ENCODE measurements at places on chromosomes 5 and 9.
A peak's percentile ranks its signal among the peaks of the same experiment; 100 is the strongest.

DNA sequence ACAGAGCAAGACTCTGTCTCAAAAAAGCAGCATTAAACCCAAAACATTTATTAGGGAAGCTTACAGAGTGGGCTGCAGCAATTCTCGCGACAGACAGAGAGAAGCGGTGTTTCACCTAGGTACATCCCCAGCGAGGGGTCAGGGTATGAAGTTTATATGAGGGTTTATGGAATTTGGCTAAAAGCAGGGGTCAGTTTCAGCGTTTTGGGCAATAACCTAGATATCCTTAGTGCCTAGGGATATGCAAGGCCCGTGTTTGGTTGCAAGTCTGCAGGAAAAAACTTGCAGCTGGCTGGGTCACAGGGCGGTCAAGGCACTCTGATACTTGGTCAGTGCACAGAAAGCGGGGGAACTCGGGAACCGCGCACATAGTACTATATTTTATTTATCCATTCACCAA lies 649 bp upstream of the GLE1 start:
- no peak for DNase-seq

- DNase-seq = no peak
These were observed 660.7 kb upstream of the ADAMTS16 start for GRCh38 chr5:4479426-4479825.

- peak; percentile 85 for DNase-seq
These were observed 14.4 kb upstream of the AMACR start for GRCh38 chr5:34022121-34022705.

GRCh38 chr5:107580889-107581820 lies 89.6 kb downstream of the EFNA5 start:
- no peak for DNase-seq

- DNase-seq = no peak
These were observed 148.5 kb downstream of the NMUR2 start for GRCh38 chr5:152256580-152256979.

DNA sequence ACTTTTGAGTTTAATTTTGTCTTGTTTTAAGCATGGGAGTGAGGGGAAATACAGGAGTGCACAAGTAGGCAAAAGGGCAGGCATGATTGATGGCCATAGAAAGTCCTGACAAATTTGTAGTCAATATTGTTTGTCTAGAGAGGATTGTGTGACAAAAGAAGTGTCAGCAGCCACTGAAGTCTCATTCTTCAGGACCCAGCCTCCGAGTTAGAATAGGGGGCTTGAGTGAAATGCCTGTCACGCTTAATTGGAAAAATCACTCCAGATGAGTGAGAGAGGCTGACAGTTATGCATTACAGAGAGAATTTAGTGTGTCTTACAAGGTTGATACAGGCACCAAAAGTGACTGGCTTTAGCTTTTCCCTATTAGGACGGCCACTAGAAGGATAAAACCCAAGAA lies 81.9 kb upstream of the RPS23 start:
- DNase-seq = no peak

GRCh38 chr5:110225949-110226348 lies 500.5 kb downstream of the TMEM232 start:
- no peak for DNase-seq

DNA sequence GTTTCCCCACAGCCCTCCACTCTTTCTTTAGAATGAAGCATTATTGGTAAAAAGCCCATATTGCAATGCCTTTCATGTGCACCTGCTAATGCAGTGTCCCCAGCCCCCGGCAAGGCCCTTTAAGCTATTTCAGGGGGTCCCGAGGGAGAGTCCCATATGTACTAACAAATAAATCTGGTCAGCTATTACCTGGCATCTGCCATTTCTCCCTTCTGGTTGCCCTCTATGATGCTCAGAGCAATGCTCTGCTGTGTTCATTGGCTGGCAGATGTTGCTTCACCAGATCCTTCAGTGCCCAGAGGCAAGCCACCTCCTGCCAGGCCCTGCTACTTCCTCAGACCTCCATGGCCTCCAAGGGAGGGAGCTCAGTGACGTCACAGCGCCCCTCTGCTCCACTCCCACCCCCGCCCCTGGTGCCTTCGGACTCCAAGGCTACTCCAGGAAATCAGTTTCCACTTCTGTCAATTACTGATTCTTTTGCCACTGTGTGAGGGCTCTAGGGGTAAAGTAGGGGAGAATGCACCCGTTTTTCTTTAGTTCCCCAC lies 201.1 kb upstream of the GLRA1 start:
- no peak for DNase-seq

DNA sequence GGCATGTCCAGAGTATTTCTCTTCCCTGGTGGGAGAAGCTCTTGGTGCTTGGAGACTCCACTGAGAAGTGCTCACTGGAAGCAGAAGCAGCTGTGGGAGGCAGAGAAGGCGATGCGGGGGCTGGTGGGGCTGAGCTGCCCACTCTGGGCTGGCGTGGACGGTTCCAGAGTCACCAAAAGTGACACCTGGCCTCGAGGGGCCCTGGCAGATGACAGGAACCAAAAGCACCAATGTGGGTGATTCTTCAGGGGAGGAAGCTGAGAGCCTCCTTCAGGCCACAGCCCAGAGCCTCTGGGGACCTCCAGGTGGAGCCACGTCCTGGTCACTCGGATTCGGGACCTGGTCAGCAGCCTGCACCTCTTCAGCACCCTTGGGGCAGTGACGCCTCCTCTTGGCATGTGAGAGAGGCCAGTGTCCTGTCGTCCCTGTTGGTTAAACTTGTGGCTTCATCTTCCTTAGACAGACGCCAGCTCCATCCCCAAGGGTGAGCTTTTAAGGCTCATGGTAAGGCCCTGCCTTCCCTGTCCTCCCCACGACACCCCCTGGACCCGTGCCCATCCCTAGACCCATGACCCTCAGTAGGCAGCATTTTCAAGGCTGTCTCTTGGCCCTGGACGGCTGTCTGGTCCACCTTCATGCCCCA lies 78.7 kb upstream of the IRX4 start:
- no peak for DNase-seq

DNA sequence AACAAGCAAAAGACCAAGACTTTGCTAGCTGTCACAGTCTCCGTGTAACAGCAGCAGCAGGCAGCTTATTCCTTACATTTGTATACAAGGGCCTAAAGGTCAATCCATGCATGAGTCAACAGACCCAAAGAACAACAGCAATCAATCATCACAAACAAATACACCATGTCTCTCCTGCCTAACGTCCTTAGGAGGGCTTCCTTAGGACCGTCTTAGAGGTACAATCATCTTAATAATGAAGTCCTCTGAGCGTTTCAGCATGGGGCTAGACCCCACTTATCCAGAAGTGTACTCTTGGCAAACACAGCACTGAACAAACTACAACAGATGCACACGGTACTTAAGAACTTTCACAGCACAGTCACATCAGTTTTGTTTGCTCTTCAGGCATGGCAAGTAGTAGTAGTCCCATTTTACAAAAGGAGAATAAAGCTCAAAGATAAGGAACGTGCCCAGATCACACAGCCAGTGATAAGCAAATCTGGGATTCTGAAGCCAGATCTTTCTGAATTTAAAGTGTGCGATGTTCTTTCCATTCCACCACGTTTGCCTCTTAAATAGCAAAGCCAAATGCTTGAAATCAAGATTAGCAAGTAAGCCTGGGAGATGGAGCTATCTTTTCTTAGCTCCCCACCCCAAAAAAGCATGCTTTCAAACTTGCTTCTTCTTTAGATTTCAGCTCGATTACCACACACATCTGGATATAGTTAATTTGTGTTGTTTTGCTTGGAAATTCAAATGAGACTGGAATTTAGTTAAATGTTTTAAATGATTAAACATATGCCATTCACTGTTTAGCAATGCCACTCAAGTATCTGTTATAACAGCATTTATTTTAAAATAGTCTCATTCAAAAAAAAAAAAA lies 24.2 kb downstream of the PSMB7 start:
- DNase-seq = no peak

DNA sequence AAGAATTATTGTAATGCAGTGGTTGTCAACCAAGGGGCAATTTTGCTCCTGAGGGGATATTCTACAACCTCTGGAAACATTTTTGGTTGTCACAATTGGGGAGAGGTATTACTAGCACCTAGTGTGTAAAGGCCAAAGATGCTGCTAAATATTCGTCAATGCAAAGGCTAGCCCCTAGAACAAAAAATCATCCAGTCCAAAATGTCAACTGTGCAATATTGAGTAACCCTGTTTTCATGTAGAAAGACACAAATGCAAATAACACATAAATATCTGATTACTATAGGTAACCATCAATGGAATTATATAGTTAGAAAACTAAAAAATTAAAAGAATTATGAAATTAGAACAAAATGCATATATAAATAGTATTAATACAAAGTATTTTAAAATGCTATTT lies 26.1 kb downstream of the RNF145 start:
- DNase-seq = no peak

GRCh38 chr5:39532511-39532910 lies 107.7 kb upstream of the DAB2 start:
- no peak for DNase-seq

DNA sequence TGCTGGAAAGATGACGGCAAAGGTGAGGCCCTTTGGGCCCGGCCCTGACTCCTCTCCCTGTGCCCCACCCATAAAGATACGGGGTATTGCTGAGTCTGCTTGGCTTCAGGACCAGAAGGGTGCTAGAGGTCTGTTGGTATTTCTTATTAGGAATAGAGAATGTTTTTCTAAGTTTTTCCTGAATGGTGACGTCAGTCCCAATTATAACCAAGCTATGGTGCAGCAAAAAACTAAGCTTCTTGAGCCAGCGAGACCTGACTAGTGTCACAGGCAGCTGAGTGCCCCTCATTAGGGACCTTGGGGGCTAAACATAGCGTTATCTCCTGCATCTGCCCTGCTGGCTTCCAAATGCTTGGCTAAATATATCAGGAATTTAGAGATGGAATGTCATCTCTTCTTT lies 151.0 kb upstream of the TBC1D2 start:
- no peak for DNase-seq

DNA sequence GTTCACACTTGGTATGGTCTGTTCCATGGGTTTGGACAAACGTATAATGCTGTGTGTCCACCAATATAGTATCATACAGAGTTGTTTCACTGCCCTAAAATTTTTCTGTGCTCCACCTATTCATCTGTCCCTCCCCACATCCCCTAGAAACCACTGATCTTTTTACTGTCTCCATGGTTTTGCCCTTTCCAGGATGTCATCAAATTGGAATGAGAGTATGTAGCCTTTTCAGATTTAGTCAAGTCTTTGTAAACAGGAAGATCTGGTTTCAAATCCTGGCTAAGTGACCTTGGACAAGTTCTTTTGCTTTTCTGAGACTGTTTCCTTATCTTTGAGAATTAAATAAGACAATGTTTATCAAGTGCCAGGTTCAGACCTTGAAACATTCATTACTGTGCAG lies 13.2 kb upstream of the LVRN start:
- DNase-seq = no peak

DNA sequence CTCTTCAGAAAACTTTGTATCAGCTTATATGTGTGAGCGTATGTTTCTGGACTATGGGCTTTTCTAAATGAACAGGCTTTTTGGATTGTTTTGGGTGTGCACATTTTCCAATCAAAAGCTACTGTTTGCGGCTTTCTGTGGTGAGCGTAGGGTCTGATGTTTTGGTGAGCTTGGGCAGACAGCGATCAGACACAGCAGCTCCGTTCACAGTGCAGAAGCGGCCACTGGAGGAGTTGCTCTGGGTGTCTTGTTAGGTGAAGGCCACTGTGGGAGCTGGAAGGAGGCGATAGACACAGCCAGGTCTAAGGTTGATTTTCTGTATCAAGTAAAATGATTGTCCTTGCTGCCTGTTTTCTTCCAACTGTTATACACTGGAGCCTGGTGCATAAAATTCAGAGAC lies 11.1 kb downstream of the PRRC2B start:
- no peak for DNase-seq

- DNase-seq = no peak
These were observed 527.7 kb upstream of the WWC1 start for GRCh38 chr5:167763772-167764171.

DNA sequence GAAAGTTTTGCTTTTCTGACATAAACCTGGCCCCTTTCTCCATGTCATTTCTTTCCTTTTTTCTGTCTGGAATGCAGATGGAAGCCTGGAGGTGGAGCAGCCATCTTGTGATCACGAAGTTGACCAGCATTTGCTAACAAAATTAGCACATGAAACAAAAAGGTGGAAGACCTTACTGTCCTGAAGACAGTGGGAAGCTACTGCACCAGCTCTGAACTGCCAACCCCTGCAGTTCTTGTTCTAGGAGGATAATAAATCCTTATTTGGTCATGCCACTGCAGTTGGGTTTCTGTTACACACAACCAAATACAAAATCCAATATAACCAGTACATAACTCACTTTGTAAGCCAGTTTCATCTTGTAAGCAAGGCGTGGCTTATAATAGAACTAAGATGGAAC lies 249.4 kb upstream of the TBCA start:
- no peak for DNase-seq

GRCh38 chr9:117485176-117485575 lies 70.3 kb upstream of the ASTN2 start:
- no peak for DNase-seq

Measured in activated CD8-positive, alpha-beta memory T cell treated with anti-CD3 and anti-CD28 coated beads, Interleukin-2, amount 10 ng/mL, durations not matched to agents 7 days and 5 days (primary cell).